NCI-H2171 treated with DMSO at 0.1 percent for 48 hours (cell line): ENCODE measurements at places on chromosomes 2 and 18.

DNA sequence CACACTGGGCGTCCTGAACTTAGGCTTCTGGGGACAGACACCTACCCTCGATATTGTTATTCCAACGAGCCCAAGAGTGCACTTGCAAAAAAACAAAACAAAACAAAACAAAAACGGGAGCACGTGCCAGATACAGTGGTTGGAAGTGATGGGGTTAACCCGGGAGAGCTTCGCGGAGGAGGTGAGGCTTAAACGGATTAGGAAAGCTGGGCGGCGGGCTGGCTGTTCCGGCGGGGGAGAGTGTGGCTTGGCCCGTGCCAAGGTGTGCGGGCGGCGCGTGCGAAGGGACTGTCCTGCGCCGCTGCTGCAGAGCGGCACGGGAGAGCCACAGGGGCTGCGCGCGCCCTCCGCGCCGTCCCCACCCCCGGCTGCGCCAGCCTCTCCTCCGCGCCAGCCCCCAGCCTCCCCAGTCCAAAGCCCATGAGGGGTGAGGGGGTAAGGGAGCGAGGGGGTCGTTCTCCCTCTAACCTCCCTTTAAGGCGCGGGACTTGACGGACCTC lies 1.5 kb upstream of the SLC30A3 start:
- DNase-seq, result peak; percentile 48

- DNase-seq, result peak; percentile 72
Observed at GRCh38 chr2:86323273-86324021, 14.0 kb downstream of the REEP1 start.

DNA sequence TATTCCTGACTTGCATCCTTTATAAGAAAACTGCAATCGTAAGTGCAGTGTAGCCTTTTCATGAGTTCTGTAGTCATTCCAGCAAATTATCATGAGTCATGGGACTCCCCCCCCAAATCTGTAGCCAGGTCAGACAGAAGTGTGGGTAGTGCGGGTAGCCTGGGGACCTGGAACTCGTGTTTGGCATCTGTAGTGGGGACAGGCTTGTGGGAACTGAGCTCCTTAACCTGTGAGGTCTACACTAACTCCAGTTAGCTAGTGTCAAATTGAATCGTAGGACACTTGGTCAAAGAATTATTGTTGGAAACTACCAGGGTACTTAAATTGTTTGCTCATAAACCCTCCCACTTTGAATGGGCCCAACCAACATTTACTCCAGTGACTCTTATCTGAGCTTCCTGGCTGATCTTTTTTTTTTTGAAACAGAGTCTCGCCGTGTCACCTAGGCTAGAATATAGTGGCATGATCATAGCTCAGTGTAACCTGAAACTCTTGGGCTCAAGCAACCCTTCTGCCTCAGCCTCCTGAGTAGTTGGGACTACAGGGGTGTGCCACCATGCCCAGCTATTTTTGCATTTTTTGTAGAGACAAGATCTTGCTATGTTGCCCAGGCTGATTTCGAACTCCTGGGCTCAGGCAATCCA lies 12.4 kb downstream of the PFN4 start:
- no peak for DNase-seq

GRCh38 chr18:69574401-69574800 lies 173.7 kb downstream of the DOK6 start:
- DNase-seq, result no peak

- no peak for DNase-seq
Observed at GRCh38 chr2:172462849-172463381, 35.5 kb downstream of the ITGA6 start.
